Adrenal gland (tissue), 19 donors: ENCODE measurements at places on chromosomes 1 and 21. TPM values are rescaled to one million over a fixed set of nuclear protein-coding genes. Genes with fewer than 3 reads are reported as not detected.

The ACAP3 gene
- 385 TPM for polyA plus RNA-seq

The CAPN8 gene
- not detected for polyA plus RNA-seq

The ANGPTL3 gene
- 0.07 TPM for polyA plus RNA-seq

The BCAN gene
- 24.9 TPM for polyA plus RNA-seq

The S100A7 gene
- polyA plus RNA-seq, result not detected

The SPRR3 gene
- polyA plus RNA-seq, result 2.2 TPM

The CR1L gene
- polyA plus RNA-seq, result 0.51 TPM

The RGS16 gene
- 7.1 TPM for polyA plus RNA-seq

The ERICH3 gene
- polyA plus RNA-seq, result 9.6 TPM

The PROX1 gene
- polyA plus RNA-seq, result 13.5 TPM

The KIF2C gene
- polyA plus RNA-seq, result 0.48 TPM

The ELAPOR1 gene
- 11.2 TPM for polyA plus RNA-seq

The CFAP107 gene
- polyA plus RNA-seq, result not detected

The ASTN1 gene
- polyA plus RNA-seq, result 8.5 TPM

The STYXL2 gene
- polyA plus RNA-seq, result not detected
